NCI-H2029 (cell line): ENCODE measurements at places on chromosomes 16 and 17.

- DNase-seq, result no peak
These were observed 1.0 kb upstream of the AIPL1 start for GRCh38 chr17:6435968-6436367.

GRCh38 chr17:79071161-79071740 is 3.4 kb upstream of the ENGASE start:
- no peak for DNase-seq

DNA sequence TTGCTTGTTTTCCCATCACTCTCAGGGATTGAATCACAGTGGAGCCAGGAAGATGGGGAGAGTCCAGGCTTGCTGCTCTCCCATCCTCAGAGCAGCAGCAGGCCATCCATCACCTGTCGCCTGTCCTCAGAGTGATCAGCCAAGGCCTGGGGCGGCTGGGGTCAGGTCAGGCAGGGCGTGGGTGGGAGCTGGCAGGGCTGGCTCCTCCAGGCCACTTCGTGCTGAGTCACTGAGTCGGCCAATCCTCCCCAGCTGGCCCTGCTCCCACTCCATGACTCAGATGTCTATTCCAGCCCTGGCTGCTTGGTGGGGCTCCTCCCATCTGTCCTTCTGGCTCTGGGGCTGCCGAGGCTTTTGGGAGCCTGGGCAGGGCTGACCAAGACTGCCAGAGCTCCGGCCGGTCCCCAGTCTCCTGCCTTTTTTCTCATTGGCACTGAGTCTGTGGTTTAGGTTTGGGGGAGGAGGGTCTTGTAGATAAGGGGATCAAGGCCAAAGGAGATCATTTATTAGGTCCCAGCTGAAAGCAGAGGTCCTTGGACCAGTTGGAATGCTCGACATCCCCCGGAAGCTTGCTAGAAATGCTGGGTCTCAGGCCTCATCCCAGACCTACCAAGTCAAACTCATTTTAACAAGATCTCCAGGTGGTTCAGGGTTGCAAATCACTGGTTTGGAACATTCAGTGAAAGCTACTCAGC is 72.7 kb downstream of the ABCC1 start:
- peak; percentile 52 for DNase-seq

DNA sequence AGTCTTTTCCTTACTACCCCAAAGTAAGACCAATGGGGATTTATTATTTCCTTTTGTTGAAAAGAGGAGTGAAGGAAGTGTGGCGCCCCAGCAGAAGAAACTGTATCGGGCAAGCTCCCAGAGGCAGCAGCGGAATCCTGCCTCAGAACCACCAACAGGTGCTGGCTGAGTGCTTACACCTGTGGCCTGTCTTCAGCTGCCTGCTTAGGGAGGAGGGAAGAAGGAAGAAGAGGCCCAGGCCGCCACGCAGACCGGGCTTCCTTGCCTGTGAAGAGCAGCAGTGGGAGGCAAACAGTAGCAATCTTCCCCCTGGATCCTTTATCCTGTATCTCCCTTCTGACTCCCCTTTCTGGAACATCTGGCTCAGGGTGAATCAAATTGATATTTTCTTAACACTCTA is 134.7 kb downstream of the AATF start:
- no peak for DNase-seq

- DNase-seq, result no peak
These were observed 74.3 kb downstream of the CA4 start for GRCh38 chr17:60224064-60224463.

DNA sequence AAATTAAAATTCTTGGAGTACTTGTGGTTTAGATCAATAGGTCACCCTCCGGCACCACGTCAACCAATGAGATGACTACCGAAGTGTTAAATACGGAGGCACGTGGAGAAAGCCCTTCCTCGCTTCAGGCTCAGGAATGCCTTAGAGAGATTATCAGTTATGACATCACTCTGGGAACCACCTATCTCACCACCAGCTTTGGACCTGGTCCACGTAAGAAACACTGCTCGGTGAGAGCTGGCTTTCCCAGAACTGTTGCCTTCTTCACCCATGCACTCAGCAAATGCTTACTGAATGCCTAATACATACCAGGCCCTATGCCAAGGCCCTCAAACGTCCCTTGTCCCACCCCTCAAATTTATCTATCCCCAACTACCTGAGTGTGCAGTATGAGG is 71.3 kb downstream of the SMG6 start:
- DNase-seq, result no peak

DNA sequence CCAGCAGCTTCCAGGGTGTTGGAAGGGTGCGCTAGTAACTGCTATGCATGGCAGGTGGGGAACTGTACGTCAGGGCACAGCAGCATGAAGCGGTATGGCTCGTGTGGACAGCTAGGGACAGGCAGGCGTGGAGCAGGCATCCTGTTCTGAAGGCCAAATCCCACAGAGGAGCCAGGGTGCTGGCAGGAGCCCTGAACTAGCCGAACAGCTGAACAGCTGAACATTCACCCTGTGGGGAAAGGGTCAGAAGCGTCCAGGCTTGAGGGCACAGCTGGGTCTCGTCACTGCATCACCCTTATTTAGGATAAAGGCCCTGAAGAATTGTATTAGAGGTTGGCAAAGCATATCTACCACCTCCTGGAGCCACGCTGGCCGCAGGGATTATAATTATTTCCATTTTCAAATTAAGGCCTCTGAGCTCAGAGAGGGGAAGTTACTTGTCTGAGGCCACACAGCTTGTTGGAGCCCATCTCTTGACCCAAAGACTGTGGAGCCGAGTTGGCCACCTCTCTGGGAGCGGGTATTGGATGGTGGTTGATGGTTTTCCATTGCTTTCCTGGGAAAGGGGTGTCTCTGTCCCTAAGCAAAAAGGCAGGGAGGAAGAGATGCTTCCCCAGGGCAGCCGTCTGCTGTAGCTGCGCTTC is 3.3 kb upstream of the STH start:
- DNase-seq, result no peak

DNA sequence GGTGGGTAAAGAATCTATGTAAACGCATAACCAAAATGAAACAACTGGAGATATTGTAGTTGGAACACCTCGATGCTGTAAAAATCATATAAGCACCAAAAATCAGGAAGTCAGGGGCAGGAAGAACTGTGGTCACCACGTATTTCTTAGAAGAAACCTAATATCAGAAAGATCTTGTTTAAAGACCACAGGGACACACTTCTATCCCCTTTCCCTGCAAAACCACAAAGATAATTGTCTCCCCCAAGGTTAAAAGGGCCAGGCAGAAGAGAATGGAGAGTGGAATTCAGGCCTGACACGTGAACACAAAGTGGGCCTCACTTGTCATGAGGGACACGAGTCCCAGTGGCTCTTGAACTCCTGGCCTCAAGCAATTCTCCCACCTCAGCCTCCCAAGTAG is 68.1 kb downstream of the GSG1L start:
- no peak for DNase-seq

GRCh38 chr16:22232277-22233036 is 26.4 kb downstream of the EEF2K start:
- peak; percentile 94 for DNase-seq

- DNase-seq, result no peak
These were observed 1.5 kb upstream of the ARL5C start for GRCh38 chr17:39167476-39167875.

DNA sequence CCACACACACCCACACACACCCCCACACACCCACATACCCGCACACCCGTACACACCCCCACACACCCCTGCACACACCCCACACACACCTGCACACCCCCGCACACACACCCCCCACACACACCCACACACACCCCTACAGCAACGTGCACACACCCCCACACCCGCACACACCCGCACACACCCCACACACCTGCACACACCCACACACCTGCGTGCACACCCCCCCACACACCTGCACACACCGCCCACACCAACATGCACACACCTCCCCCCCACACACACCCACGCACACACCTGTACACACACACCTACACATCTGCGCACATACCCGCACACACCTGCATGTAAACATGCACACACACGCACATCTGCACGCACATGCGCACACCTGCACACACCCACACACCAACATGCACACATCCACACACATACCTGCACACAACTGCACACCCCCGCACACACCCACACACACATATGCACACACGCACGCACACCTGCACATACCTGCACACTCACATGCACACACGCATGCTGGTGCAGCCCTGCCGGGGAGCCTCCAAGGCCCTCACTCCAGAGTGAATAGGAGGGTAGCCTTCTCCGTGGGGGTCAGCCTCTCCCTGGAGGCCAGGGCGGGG is 7.5 kb downstream of the ASPSCR1 start:
- DNase-seq, result no peak

- DNase-seq, result peak; percentile 65
These were observed 651 bp upstream of the EIF1 start for GRCh38 chr17:41687828-41688640.

DNA sequence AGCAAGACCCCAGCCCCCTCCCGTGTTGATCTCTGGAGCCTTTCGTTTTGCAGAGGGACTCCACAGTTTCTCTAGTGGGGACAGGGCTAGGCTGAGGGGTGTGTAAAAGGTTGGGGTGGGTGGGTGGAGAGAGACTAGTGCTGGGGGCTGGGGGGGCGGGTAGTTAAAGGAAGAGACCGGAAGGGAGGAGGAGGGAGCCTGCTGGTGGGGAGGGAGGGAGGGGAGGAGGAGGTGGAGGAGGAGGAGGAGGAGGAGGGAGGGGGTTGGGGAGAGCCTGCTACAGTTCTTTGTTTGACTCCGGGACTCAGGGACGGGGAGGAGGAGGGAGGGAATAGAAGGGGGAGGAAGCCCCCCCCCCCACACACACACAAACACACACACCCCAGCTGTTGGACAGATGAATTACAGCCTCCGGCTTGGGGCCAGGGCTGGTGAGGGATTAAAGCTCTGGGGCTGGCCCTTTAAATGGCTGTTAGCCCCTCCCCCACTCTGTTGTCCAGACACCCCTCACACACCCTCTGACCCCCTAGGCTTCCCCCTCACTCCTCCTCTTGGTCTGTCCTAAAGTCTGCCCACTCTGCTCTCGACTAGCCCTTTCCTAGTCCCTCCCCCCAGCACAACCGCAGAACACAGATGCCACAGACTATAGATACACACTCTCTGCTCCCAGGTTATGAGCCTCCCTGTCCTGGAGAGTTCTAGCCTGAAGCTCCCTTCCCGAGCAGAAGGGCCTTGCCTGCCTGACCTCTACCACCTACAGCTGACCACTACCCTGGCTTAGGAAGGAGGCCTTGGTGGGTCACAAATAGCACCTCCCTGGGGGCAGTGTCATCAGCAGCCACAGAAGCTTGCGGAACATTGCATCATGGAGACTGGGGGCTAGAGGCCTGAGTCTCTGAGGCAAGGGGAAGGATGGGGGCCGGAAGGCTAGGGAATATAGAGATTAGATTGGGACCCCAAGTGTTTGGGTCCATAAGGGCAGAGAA is 4.4 kb downstream of the KDM6B start:
- DNase-seq, result peak; percentile 34

DNA sequence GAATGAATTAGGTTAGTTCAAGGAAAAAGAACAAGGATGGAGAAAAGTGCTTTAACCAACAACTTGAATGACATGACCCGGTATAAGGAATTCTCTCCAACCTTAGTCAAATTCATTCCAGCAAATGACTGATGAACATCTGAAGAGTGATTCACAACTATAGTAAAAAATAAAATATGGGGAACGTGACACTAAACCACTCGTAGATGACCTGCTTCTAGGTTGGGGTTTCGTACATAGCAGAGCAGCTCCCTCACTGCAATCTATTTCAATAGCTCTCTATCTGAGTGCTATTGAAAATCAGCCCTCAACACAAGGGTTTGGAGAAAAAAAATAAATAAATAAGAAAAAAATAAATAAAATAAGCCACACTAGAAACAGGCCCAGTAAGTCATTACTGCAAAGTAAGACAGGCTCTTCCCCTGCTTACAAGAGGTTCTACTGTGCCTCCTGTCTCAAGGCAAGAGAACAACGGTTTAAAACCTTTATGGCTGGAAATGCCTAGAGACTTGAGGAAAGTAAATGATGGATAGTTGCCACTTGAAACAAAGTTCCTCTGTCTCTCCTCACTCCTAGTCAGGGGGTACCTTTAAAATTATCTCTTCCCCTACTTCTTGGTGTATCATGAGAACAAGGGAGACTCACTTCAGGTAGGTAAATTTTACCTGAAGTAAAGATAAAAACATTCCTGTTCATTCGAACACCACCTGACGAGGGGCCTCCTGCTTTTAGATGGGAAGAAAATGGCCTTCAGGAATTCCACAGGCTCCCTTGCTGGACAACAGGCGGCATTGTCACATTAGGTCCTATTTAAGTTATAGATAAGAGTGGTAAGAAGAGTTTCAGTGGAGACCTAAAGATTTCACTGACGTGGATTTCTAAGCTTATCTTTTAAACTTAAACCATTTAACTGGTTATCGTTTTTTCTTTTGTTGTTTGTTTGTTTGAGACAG is 20.5 kb downstream of the COG7 start:
- DNase-seq, result no peak

DNA sequence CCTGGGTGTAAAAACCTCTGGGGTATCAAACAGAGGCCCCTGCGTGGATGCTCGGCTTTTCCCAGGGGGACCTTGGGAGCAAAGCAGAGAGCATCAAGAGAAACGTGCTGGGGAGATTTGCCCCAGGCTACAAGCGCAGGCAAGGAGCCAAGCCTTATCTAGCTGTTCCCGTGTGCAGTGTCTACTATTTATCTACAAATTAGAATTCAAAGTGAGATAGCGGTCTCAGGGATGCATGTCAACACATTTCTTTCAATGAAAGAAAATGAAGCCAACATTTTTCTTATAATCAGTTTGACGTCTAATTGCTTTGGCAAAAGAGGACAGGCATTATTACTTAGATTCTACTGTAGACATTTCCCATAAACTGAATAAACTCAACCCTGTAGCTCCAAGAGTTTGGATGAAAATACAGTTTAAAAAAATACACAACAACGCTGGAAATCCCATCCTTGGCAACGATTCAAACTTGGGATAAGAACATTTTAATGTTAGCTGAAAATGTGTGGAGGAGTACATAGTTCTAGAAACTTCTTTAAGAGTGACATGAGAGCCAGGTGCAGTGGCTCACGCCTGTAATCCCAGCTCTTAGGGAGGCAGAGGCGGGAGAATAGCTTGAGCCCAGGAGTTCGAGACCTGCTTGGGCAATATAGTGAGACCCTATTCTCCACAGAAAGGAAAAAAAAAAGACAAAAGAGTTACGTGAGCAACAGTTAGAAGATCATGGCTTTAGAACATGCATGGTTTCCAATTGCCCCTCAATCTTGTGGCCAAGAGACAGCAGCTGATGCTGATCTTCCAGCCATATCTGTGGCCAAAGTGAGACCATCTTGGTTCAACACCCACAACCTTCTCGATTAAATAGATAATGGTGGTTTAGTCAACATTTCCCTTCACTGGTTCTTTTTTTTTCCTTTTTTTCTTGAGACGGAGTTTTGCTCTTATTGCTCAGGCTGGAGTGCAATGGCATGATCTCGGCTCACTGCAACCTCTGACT is 7.2 kb downstream of the SPNS3 start:
- no peak for DNase-seq

- no peak for DNase-seq
These were observed 56.9 kb upstream of the DOC2B start for GRCh38 chr17:238071-238963.

DNA sequence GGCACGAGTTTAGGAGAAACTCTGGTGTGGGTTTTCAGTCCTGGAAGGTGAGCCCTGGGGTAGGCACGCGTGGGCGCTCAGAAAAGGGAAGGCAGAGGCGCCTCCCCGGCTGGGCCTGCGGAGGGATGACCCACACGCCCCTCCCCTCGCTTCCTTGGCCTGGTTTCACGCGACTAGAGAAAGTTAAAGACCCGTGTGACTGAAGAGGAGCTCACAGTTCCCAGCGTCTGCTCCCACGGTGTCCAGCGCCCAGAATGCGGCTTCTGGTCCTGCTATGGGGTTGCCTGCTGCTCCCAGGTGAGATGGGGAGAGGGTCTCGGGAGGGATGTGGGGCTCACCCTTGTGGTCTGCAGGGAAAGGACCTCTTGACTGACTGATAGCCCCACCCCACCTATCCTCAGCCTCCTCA is at the start of gene CD300LG:
TSS of gene CD300LG (plus strand) at position 214 of the 409 bp plus-strand sequence. CDS start at position 255, 41 bp downstream.
- DNase-seq, result no peak

- DNase-seq, result no peak
These were observed 6.2 kb downstream of the SLC47A1 start for GRCh38 chr17:19539841-19540311.
